Breast epithelium (tissue), 4 donors: ENCODE measurements at places on chromosomes 7 and 10. TPM values are rescaled to one million over a fixed set of nuclear protein-coding genes. Genes with fewer than 3 reads are reported as not detected.

MUC3A gene
- total RNA-seq = under 0.01 TPM

TAS2R41 gene
- not detected for total RNA-seq

KLF14 gene
- 0.80 TPM for total RNA-seq

CNTNAP2 gene
- total RNA-seq = 0.29 TPM

ELMO1 gene
- 49.5 TPM for total RNA-seq

ITIH5 gene
- 18.7 TPM for total RNA-seq

MXI1 gene
- total RNA-seq = 137 TPM

PRSS2 gene
- total RNA-seq = not detected

CALML5 gene
- not detected for total RNA-seq

RBP4 gene
- total RNA-seq = 813 TPM

SLC16A9 gene
- total RNA-seq = 1.2 TPM

PNLIP gene
- not detected for total RNA-seq

OPN1SW gene
- not detected for total RNA-seq

EGR2 gene
- 0.32 TPM for total RNA-seq

ALKBH4 gene
- 28.5 TPM for total RNA-seq

KIF20B gene
- 3.7 TPM for total RNA-seq

KCND2 gene
- 2.6 TPM for total RNA-seq

NME8 gene
- total RNA-seq = not detected

CFAP46 gene
- 0.66 TPM for total RNA-seq

RELN gene
- total RNA-seq = 9.8 TPM

EPHA1 gene
- 11.8 TPM for total RNA-seq

KIFBP gene
- total RNA-seq = 37.9 TPM

CUEDC2 gene
- 54.4 TPM for total RNA-seq

ASIC3 gene
- 1.3 TPM for total RNA-seq

TDRD1 gene
- total RNA-seq = under 0.01 TPM

AGBL3 gene
- 4.3 TPM for total RNA-seq

OPALIN gene
- total RNA-seq = not detected

SPDYE8 gene
- total RNA-seq = not detected

FZD1 gene
- total RNA-seq = 36.1 TPM

GIMAP5 gene
- total RNA-seq = 36.0 TPM

HEPACAM2 gene
- 4.4 TPM for total RNA-seq

MRPS17 gene
- total RNA-seq = 10.4 TPM

PRTFDC1 gene
- 2.6 TPM for total RNA-seq

CPN1 gene
- total RNA-seq = not detected

GBF1 gene
- 32.1 TPM for total RNA-seq

GNGT1 gene
- total RNA-seq = not detected

NAT16 gene
- total RNA-seq = not detected

LIPA gene
- total RNA-seq = 90.7 TPM

GPR26 gene
- total RNA-seq = not detected
